Gastrocnemius medialis (tissue), 4 donors: ENCODE measurements at places on chromosomes 2 and 18.

DNA sequence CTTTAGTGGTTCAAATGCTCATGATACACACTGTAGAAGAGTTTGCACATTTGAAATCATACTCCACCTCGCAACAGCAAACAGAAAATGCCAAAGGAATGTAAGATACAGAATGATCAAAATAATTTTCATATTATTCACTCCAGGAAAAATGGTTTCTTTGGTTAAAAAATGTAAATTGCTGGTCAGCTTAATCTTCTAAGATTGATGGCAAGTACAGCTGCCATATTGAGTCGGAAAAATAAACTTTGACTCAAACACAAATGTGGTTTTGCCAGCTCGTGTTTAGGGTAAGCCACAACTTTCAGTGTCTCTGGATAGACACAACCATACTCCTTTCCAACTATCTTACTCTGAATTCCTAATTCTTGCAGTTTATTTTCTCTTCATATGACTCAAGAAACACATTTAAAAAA lies 154.9 kb upstream of the SMIM21 start:
- DNase-seq, result no peak

GRCh38 chr2:86336675-86337243 lies 667 bp downstream of the REEP1 start:
- DNase-seq, result no peak

DNA sequence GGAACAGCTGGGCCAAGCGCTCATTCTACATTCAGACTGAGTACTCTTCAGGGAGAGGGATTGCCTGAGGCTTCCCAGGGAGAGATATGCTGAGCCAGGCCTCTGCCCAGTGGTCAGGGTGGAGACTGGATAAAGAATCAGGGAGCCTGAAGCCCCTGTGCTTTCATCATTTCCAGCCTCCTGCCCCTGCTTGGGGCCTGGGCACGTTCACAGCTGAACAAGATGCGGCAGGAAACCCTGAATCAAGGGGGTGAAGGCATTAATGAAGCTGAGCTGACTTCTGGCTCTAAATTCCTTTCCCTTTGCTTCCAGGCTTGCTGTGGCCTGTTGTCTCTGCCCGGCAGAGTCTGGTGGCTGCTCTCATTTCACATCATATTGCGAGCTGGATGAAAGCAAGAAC lies 35.0 kb downstream of the RPL37A start:
- DNase-seq, result no peak

DNA sequence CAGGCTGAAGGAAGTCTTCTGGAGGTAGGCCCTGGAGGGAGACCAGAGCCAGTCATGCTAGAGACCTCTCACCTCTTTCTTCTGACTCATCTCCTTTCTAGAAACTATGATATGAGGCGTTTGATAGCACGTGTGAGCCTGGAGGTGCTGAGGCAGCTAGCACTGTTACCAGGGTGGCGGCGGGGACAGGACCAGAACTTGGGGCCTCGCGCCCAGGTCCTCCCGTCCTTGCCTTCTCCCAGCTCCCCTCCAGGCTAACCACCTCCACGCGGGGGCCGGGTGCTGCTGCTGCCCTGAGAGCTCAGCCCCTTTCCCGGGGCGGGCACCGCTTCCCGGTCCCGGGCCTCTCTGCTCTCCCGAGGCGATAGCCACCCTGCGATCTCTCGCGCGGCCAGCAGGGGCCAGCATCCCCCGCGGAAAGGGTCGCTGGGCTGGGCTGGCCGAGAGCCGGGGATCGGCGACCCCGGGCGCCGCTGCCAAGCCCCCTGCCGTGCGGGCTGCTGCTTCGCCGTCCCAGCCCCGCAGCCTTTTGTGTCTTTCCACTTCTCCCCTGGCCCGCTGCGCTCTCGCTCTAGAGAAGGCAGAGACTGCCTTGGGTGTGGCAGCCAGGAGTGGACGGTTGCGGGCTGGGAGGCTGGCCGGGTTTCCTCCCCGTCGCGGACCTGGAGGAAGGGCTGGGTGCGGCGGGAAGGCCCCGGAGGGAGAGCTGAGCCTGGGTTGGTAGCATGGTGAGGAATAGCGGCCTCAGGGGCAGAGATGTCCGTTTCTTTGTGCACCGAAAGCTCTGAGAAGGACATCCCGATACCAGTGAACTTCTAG lies 49.1 kb downstream of the TMEM17 start:
- DNase-seq, result peak; percentile 25

DNA sequence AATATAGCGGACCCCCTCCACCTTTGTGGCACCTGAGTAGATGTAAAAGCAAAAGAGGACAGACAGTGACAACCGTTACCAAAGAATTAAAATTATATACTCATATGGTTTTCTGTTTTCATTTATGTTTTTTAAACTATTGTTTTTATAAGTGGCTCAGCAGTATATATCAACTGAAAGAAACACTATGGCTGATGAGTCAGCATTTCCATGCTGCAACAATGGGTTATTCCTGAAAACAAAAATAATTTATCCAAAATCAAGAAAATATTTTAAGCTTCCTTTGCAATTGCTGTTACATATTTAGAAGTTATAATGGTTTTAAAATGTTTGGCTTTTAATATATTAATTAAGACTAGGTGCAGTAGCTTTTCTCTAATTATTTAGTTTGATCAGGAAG lies 17.7 kb downstream of the MRPS9 start:
- no peak for DNase-seq

- peak; percentile 87 for DNase-seq
These were observed 1.4 kb upstream of the SETBP1 start for GRCh38 chr18:44679056-44679913.
